ENCODE measurements at places on chromosomes 5 and 9.

DNA sequence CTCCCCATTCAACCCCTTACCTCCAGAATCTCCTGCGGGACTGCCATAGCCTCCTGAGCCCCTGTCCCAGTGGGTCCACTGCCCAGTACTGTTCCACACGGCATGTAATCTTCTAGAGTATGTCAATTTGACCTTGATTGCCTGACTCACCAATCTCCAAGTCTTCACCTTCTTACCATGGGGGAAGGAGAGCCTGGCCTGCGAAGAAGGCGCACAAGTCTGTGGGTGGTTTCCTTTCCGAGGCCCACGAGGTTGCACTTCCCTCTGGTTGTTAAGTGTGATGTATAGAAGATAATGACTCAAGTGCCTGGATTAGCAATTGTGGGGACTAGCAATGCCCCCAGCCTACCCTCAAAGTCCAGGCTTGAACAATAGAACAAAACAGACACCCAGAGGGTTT lies 8.1 kb upstream of the TENT4A start:
- DNase-seq, result no peak

DNA sequence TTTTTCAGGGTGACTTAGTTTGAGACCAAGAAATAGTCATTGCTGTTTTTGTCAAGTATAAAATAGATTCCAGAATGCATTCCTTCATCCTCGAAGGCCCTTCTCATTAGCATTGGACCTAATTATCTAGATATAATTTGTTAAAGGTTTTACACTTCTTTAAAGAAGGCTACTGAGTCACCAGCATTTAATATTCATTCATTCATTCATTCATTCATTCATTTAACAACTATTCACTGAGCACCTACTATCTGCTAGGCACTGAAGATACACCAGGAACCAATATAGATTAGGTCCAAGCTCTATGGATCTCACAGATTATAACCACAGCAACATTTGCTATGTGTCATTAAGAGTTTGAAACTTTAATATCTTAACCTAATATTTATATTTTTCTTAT lies 11.1 kb upstream of the REEP5 start:
- DNase-seq, result no peak

- no peak for DNase-seq
These were observed 207.5 kb downstream of the CHSY3 start for GRCh38 chr5:130111746-130112145.

DNA sequence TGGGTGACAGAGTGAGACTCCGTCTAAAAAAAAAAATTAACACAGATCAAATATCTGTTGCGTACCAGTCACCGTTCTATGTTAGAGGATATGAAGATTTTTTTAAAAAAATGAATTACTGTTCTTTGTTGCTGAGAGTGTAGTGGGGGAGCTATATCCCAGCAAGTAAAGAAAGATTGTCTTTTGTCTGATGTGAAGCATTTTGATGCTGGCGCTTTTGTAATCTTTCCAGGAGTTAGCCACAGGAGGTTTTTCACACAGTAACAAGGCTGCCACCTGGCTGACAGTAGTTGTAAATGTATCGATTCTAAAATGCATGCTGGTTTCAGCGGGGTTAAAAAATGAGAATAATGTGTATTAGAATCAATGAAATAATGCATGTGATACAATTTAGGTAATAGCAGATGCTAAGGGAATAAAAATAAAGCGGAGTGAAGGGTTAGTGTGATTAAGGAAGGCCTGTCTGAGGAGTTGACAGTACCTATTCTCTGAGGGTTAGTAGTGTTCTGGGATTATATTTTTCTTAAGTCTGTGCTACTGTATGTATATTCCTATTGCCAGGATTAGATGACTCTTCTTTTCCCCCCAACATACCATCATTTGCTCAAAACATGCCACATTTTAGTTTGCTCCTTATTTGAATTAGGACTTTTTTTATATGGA lies 3.4 kb downstream of the LMNB1 start:
- no peak for DNase-seq

DNA sequence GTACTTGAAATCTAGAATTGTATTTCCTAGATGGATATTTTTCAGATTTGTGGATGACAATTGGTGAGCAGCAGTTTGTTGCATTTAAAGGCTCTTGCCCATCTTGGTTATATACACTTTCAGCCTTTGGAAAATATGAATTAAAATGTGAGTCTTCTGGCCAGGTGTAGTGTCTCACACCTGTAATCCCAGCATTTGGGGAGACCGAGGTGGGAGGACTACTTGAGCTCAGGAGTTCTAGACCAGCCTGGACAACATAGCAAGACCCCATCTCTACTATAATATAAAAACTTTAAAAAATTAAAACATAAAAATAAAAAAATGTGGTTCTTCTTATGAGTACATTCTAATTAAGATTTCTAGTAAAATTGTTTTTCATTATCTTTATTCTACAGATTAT lies 102.0 kb downstream of the MTREX start:
- DNase-seq, result no peak

DNA sequence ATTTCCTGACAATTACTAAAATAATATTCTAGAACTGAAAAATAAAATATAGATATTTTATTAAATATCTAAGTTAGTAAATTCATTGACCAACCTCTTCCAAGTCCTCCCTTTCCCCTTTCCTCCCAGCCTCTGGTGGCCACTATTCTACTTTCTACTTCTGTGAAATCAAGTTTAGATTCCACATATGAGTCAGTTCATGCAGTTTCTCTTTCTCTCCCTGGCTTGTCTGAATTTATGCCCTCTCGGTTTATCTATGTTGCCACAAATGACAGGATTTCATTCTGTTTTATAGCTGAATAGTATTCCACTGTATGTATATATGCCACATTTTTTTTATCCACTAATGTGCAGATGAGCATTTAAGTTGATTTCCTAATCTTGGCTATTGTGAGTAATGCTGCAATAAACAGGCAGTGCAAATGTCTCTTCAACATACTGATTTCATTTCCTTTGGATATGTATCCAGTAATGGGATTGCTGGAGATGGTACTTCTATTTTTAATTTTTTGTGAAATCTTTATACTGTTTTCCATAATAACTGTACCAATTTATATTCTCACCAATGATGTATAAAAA lies 52.3 kb downstream of the WDR36 start:
- no peak for DNase-seq
